ENCODE measurements at places on chromosomes 2 and 18. TPM values are rescaled to one million over a fixed set of nuclear protein-coding genes. Genes with fewer than 3 reads are reported as not detected.

TFCP2L1 gene
- 57.8 TPM for polyA plus RNA-seq

HTRA2 gene
- 36.9 TPM for polyA plus RNA-seq

HDAC4 gene
- 15.6 TPM for polyA plus RNA-seq

UGT1A1 gene
- polyA plus RNA-seq = 0.46 TPM

DNA sequence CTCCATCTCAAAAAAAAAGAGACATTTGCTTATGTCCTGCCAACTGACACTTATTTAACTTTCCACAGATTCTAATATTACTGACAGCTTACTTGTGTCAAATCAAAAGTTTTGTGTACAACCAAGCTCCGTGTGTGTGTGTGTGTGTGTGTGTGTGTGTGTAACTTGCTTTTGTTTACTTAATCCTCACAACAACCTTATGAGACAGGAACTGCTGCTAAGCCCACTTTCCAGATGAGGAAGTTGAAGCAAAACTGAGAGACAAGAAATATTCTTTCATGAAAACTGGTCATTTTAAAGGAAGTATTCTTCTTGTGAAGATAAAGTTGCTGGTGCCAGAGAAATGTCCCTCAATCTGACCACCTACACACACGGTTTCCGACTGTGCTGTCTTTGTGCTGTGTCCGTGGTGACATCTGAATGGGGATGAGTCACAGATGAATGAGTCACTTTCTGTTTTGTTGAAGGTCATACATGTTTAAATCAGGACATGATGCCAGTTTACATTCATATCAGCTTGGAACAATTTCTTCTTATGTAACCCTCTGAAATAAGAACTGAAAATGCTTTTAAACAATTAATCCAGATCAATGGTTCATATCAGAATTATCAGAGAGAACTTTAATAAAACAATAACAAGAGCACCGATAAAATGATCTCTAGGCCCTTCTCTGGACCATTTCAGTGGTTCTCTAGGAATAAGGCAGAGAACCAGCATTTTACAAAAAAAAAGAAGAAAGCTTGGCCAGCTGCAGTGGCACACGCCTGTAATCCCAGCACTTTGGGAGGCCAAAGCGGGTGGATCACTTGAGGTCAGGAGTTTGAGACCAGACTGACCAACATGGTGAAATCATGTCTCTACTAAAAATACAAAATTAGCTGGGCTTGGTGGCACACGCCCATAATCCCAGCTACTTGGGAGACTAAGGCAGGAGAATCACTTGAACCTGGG is 95.5 kb downstream of the THNSL2 start:
- DNase-seq = no peak

DNA sequence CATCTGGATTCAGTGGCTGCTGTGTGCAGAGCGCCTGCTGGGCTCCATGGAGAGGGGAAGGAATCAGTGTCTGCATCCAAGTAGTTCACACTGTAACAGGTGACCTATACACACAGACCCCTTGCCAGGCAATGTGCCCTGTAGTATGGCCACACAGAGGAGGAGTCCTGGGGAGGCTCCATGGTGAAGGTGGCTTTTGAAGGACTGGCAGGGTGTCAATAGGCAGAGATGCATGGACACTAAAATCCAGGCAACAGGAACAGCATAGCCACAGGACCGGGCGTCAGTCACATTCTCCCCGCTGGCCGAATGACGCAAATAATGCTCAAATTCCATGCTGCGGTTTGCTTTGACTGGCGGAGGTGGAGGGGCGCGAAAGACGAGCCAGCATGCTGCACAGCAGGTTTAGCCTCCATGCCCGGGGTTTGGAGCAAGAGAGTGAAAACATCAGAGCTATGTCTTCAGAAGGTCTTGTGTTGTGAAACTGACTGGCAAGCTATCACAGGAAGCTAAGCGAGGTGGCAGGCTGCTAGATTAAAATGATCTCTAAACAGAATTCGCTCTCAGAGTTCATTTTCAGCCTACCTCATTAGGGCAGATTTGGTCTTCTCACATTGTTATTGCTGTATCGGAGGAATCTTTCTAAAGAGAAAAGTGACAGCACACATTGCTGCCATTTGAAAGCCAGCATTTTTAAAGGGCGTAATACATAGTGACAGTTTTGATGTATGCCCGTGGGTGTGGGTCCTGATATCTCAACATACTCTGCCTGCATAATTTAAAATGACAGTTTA is 1.2 kb upstream of the CHMP1B start:
- peak; percentile 36 for DNase-seq

DNA sequence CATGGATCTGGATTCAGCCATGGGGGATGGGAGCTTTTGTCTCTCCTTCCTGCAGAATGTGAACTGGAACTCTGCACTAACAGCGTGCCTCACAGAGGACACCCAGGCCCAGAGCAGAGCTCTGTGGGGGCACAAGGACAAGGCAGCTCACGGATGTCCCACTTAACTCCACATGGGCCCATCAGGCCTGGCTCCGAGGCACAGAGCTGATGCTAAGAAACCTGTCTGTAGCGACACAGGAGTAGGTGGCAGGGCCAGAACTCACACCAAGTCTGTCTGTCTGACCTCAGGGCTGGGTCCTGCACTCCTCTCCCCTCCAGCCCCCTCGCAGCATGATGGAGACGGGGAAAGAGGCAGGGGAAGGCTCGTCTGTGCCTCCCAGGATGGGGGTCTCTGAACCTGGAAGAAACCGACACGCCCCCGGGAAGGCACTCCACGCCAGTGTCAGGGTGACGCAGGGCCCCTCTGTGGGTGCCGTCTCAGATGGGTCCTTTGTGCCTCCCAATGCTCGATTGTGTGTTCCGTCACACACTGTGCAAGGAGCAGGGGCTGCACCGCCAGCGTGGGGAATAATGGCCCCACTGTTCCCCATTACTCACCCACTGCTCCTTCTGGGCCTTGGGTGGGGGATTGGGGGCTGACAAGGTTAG is 36.6 kb downstream of the FAM178B start:
- no peak for DNase-seq

GRCh38 chr2:47724221-47724981 is 58.5 kb upstream of the MSH6 start:
- DNase-seq = no peak

- DNase-seq = no peak
Measured at GRCh38 chr2:78293768-78294167, 731.7 kb upstream of the REG3G start.

DNA sequence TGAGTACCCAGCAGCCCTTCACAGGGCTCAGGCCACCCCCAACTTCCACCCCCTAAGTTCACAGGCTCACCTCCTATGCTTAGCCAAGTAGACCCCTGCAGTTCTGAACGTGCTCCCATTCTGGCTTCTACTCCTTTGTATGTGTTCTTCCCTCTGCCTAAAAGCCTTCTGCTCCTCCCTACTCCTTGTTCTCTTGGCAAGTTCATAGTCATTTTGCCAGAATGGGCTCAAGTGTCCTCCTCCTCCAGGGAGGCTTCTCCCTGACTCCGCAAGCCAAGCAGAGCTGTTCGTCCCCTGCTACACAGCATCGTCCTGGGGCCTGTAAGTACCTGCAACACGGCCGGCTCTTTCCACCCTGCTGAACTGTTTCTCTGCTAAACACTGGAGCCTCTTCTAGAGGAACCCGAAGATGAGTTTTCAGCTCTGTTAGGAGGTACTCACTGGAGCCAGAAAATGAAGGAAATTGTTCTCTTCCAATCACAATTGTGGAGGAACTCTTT is 14.6 kb upstream of the CETN1 start:
- no peak for DNase-seq

- no peak for DNase-seq
Measured at GRCh38 chr2:67619204-67619603, 222.1 kb downstream of the ETAA1 start.

All from left renal cortex interstitium (tissue), 4 donors.